Activated naive CD4-positive, alpha-beta T cell treated with anti-CD3 and anti-CD28 coated beads, Interleukin-2, amount 10 ng/mL, durations not matched to agents 7 days and 5 days (primary cell): ENCODE measurements at places on chromosomes 2 and 18.

- no peak for DNase-seq
Measured at GRCh38 chr18:1045658-1046057, 141.0 kb downstream of the ADCYAP1 start.

DNA sequence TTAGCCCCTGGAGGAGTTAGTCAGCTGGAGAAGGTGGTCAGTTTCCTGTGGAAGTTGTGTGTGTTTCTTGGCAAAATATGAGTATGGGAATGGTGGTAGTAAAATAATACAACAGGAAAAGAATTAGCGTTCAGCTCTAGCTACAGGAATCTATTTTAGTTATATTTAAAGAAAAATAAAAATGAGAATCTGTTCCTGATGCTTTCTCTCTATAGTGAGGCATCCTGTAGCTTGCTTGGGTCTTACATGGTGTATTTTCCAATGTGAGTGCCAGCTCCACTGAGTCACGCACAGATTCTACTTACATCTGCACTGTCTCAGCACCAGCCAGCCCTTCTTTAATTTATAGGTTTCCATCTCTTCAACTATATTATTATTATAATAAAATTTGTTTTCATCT is 132.2 kb downstream of the BIRC6 start:
- DNase-seq: no peak

- DNase-seq: no peak
Measured at GRCh38 chr2:33645861-33646260, 46.8 kb upstream of the FAM98A start.

DNA sequence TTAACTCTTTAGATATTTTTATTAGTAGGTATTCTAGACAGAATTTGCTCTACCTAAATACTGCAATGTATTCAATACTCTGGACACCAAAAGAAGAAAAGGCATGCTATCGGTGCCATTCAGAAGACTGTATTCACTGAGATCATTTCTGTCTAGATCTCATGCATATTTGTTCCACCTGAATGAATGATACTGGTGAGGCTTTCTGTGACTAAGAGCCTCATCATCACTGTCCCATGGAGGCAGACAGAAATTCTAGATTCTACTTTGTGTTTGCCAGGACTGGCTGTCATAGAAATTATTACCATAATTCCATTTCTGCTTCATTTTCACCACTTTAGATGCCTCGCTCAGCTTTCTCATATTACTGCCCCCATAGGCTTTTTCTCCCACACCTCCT is 340.7 kb downstream of the MBD2 start:
- no peak for DNase-seq

GRCh38 chr18:52069201-52069600 is 270.8 kb upstream of the DCC start:
- DNase-seq: no peak

DNA sequence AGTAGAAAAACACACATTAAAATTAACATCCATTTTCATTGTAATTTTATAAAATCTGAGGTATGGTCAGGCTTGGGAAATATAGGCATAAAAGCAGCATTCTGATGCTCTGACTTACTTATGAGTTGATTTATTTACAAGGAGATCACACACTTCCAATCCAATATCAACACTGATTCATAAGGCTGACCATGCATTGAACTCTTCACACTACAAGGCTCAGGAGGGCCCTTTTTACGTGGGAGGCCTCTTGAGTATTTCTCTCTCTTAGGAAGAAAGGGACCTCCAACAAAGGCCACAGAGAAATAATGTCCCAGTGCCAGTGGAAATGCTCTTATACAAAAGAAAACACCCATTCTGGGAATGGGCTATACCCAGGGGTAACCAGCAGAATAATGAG is 222.8 kb downstream of the NAPG start:
- no peak for DNase-seq

GRCh38 chr2:188580738-188581137 is 289.1 kb downstream of the GULP1 start:
- no peak for DNase-seq

GRCh38 chr2:186891185-186891621 is 42.2 kb upstream of the ZSWIM2 start:
- no peak for DNase-seq

DNA sequence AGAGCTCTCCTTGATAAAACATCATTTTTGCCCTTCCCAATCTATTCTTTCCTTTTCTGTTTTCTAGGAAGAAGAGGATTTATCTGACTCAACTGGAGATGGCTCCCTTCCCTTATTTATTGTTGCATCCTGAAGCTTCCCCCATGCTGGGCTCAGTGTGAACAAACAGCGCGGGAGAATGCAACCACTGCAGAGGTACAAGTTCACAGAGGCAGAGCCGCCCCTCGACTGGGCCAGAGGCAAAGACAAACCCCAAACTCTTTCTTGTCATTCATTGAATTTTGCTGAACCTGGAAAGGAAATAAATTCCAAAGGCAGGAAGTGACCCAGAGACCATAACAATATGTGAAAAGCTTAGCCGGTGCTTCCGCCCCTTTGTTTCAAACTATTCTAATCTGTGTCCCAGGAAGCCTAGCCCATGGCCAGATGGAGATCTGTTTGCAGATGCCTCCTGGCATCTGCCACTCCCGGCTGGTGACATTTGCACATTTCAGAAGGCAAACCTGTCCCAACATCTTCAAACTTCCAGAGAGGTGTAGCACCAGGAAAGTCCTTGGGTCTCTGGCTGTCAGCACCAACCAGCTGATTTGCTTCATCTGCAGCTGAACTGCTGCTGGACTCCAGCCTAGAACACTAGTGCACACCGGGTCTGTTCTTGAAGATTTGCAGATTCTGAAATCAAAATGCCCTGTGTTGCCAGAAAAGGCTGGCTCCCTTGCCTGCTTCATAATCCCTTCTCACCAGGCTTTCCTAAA is 79.4 kb upstream of the MAP4K3 start:
- no peak for DNase-seq

- DNase-seq: no peak
Measured at GRCh38 chr2:198053148-198053547, 248.8 kb downstream of the PLCL1 start.

DNA sequence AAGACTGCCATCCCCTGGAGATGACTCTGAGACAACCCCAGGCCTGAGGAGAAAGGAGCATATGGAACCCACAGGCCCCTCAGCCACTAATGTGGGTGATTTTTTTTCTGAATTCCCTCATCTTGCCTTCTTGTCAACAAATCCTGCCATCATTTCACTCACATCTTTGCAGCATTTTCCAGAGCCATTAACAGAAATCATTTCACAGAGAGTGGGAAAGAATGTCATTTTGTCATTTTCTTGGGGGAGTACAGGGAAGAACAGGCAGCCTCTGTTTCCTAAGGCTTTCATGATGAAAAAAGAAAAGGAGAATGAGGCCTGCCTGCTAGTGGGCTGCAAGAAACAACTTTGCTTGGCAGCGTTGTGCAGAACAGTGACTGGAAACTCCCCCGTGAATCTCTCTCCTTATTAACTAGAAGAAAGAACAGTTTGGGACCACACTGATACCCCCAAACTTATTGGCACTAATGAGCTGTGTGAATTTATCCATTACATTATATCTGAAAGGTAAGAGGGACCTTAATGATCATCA is 1464.6 kb upstream of the CELF4 start:
- DNase-seq: no peak

- no peak for DNase-seq
Measured at GRCh38 chr2:47064106-47064505, 91.0 kb downstream of the STPG4 start.

DNA sequence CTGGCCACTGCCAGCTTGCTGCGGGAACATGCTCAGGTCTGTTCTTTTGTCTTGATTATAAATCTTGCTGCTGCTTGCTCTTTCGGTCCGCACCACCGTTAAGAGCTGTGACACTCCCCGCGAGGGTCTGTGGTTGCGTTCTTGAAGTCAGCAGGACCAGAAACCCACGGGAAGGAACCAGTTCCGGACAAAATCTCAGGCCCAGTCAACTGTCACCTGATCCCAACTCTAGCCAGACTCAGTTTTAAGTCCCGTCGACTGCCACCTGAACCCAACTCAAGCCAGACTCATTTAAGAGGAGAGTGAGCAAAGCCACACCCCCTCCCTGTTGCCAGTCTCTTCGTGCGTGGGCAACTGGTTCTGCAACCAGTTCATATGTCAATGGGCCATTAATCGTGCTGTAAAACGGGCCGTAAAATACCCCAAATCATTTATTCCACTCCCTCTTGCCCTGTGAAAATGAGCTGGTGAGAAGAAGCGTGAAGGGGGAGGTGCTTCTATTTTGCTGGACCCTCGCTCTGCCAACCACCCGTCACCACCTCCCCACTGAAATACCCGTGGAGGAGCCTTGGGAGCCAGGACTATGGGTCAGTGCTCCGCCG is 224.3 kb downstream of the NDUFA10 start:
- peak; percentile 10 for DNase-seq

DNA sequence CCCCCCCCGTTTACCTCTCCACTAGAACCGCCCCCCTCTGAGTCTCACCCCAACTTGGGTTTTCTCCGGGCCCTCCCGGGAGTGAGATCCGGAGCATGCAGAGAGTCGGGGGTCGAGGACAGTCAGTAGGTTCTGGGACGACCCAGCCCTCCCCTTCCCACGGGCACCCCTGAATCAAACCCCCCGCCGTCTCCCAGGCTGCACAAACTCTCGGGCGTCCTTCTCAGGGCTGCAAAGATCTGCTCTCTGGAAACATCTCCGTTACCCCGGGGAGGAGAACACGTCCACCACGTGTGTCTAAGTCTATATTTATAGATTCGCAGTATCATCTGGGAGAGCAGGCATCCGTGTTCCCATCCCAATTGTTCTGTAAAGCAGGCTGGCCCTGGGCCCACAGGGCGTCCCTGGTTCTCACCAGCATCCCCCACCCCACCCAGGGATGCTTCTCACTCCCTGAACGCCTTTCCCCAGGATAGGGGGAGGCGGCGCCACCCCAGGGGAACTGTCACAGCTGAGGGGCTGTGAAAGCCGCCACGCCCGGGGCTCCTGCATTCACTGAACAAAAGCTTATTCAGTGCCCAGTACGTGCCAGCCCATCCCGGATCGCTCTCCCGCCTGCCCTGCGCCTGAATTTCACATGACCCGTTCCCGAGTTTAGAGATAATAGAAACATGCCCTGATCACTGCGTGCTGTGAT is 765 bp upstream of the DIPK1C start:
- no peak for DNase-seq
